ENCODE measurements at places on chromosomes 1 and 21.
A peak's percentile ranks its signal among the peaks of the same experiment; 100 is the strongest.

GRCh38 chr21:34221331-34222030 lies 142.3 kb upstream of the KCNE2 start:
- no peaks in the 10 kb centered on the region for H3K27me3 ChIP-seq
- H3K4me3 ChIP-seq = no peak overlapping the region
- H3K27ac ChIP-seq = no peak overlapping the region
- no peak for DNase-seq
- no peaks in the 10 kb centered on the region for H3K36me3 ChIP-seq

GRCh38 chr1:25958465-25958864 lies 39.4 kb downstream of the PAFAH2 start:
- peaks cover 3% of the 10 kb centered on the region for H3K27me3 ChIP-seq
- H3K4me1 ChIP-seq = peaks cover 4% of the 10 kb centered on the region
- H3K4me3 ChIP-seq = no peak overlapping the region
- no peak overlapping the region for H3K27ac ChIP-seq

- peaks cover 49% of the 10 kb centered on the region for H3K4me1 ChIP-seq
- no peak overlapping the region for H3K27ac ChIP-seq
- H3K4me3 ChIP-seq = no peak overlapping the region
- peaks cover 25% of the 10 kb centered on the region for H3K27me3 ChIP-seq
- no peaks in the 10 kb centered on the region for H3K36me3 ChIP-seq
Measured at GRCh38 chr1:154869351-154870114, 548 bp downstream of the KCNN3 start.

DNA sequence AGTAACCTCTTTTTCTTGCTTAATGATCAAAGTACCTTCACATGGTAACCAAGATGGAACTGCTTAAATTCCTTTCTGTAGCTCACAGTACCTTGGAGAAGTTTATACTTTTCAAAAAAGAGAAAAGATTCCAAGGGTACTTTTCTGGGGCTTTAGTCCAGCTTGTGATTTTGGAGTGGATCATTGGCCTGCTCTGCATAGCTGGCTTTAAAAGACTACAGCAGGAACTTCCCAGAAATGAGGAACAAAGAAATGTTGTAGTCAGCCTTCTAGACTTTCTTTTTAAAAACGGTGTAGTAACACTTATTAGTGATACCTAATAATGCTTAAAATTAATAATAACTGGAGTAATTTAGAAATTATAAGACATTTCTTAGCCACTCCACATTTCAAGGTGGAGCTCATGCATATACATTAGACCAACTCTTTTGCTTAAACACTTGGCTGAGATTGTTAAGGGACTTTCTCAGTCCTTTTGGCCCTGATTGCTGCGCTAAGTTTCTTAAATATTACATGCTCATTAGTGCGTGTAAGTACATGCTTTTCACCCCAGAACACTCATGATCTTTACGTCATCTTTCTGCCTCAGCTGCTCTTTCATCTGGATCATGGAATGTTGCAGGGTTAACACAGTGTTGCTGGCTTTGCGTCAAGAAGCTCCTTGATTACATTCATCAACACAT lies 57.3 kb downstream of the SDCCAG8 start:
- peaks cover 13% of the 10 kb centered on the region for H3K4me1 ChIP-seq
- H3K36me3 ChIP-seq = peaks cover 8% of the 10 kb centered on the region
- no peak overlapping the region for H3K27ac ChIP-seq
- no peaks in the 10 kb centered on the region for H3K27me3 ChIP-seq
- no peak for DNase-seq

GRCh38 chr21:25967181-25967900 lies 203.2 kb downstream of the APP start:
- DNase-seq = no peak
- peaks cover 8% of the 10 kb centered on the region for H3K36me3 ChIP-seq
- no peak overlapping the region for H3K4me3 ChIP-seq

DNA sequence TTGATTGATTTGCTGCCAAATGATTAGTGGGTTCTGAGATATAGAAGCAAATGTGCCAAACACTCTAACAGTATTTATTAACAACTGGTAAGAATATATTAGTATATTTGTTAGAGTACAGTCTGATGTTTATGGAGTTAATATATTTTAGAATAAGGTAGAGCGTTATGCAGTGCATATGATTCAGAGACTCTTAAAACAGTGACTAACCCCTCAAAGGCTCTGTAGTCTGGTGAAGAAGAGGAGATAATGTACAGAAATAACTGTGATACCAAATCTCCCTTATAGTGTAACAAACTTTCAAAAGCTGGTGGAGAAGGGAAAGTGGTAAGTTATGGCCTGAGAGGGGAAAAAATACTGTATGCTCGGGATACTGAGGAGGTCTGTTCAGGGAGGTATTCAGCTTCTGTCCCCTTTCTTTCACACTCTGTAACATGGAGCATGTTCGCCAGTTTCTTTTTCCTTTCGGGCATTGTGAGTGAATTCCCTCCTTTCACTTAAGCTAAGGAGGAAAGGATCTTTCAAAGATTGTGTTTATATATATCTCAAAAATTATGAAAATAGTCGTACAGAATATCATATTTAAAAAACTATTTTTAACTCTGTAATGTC lies 121.2 kb downstream of the ADGRL2 start:
- no peaks in the 10 kb centered on the region for H3K4me1 ChIP-seq
- H3K27ac ChIP-seq = no peak overlapping the region
- no peak for DNase-seq
- no peaks in the 10 kb centered on the region for H3K36me3 ChIP-seq

DNA sequence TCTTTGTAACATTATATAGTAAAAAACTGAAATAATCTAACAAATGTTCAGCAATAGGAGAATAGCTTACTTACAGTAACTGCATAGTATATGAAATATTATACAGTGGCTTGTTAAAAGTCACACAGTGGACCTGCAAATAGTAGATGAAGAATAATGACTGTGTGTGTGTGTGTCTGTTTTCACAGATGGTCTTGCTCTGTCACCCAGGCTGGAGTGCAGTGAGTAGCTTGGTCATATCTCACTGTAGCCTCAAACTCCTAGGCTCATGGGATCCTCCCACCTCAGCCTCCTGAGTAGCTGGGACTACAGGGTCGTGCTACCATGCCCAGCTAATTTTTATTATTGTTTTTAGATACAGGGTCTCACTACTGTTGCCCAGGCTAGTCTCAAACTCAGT lies 67.3 kb upstream of the KIAA1614 start:
- no peak overlapping the region for H3K4me3 ChIP-seq
- DNase-seq = no peak
- no peak overlapping the region for H3K27ac ChIP-seq
- H3K4me1 ChIP-seq = no peaks in the 10 kb centered on the region

DNA sequence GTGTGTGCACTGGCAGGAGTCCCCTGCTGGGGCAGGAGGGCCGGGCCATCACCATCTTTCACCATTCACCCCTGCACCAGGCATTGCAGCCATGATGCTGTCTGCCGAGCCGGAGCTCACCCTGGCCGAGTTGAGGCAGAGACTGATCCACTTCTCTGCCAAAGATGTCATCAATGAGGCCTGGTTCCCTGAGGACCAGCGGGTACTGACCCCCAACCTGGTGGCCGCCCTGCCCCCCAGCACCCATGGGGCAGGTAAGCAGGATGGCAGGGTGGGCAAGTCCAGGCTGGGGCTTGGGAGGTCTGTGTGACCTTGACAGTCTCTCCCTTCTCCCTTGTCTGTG lies 18.6 kb downstream of the PCSK9 start:
- H3K4me1 ChIP-seq = peaks cover 11% of the 10 kb centered on the region
- no peak overlapping the region for H3K27ac ChIP-seq
- H3K27me3 ChIP-seq = no peaks in the 10 kb centered on the region
- H3K4me3 ChIP-seq = no peak overlapping the region

DNA sequence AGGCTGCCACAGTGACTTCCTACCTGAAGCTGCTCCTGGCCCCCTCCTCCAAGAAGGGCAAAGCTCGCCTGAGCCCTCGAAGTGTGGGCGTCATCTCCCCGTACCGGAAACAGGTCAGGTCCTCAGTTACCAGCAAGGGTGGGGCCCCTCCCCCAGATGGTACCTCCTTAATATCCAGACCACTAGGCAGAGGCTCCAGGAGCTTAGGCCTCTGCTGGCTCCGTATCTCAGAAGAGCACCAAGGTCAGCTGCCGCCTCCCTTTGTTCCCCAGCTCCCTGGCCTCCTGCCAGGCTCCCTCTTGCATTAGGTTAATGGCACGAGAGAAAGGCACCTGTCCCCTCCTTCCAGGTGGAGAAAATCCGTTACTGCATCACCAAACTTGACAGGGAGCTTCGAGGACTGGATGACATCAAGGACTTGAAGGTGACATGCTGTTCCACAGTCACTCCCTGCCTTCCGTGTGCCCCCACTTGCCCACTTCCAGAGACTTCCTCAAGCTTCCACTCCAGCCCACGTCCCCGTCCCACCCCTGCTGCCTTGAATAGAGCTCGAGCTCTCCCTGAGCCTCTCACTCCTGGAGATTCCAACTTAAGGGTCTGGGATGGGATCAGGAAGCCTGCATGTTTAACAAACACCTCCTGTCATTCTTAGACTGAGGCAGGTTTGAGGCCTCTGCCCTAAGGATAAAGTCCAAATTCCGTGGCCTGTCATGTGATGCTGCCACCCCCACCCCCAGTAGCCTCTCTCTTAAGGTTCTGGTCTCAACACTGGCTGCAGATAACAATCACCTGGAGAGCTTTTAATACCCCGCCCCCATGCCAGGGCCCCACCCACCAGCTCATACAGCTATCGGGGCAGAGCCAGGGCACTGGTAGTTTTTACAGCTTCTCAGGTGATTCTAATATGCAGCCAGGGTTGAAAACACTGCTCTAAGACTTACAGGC lies 8.3 kb downstream of the RHOC start:
- H3K4me3 ChIP-seq = no peak overlapping the region
- peaks cover 44% of the 10 kb centered on the region for H3K36me3 ChIP-seq
- no peaks in the 10 kb centered on the region for H3K27me3 ChIP-seq

GRCh38 chr1:228293816-228294500 lies 86.1 kb downstream of the OBSCN start:
- no peaks in the 10 kb centered on the region for H3K27me3 ChIP-seq
- H3K4me1 ChIP-seq = no peaks in the 10 kb centered on the region
- H3K4me3 ChIP-seq = no peak overlapping the region
- no peaks in the 10 kb centered on the region for H3K36me3 ChIP-seq
- no peak overlapping the region for H3K27ac ChIP-seq

DNA sequence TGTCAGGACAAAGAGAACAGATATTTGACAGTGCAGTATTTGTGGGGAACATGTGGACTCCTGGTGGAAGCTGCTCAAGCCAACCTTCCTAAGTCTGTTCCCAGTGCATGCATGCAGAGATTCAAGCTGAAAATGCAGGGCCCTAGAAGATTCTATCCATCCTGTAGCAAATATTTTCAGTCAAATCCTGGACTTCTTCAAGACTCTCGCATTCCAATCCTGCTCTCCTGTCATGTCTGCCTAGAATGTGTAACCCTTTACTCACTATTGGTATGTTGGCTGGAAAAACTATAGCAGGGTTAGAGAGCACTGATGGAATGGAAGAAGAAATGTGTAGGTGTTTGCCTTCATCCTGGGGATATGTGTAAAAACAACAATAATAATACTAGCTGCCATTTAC lies 385.6 kb upstream of the PKN2 start:
- H3K27ac ChIP-seq = no peak overlapping the region

DNA sequence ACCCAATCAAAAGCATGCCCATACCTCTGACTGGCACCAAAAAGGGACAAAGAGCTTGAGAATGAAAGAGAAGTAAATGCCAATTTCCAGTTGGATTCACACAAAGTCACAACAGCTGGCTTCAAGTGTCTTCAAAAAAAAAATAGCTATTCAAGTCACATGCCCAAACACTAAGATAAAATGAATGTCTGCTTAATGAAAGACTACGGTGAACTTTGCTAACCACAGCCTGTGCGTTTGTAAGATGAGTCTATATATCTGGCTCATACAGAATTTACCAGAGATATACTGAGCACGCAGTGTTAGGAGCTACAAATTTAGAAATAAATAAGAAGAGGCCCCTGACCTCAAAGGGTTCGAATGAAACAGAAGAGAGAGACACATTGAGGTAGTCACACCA lies 73.2 kb downstream of the DAB1 start:
- H3K4me3 ChIP-seq = no peak overlapping the region
- no peak overlapping the region for H3K27ac ChIP-seq
- no peaks in the 10 kb centered on the region for H3K36me3 ChIP-seq
- no peak for DNase-seq
- no peaks in the 10 kb centered on the region for H3K4me1 ChIP-seq

DNA sequence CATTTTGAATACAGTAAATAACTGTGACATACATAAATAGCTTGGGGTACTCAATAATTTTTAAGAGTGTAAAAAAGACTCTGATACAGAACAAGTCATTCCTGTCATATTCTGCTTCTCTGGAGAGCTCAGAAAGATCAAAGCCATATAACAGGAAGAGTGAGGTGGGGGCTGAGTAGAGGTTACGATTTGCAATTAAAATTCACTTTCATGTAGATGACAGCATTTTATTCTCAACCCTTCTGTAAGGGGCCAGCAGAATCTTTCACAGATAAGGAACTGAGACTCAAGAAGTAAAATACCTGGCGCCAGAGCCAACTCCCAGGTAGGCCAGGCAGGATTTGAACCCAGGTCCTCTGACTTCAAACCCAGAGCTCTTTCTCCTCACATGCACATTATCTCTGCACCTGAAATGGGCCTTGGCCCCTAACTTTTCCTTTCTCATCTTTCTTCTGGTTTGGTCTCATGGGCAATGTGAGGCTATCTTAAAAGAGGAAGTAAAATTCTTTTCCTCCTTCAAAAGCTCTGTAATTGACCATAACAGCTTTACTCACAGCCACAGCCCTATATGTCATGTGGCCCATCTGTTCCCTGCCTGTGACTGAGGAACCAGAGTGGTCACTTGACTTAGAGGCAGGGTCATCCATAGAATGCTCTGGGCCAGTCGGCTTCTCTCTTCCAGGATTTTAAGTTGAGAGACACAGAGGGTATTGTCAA lies 80.9 kb upstream of the SYT6 start:
- H3K27ac ChIP-seq = no peak overlapping the region
- H3K4me3 ChIP-seq = no peak overlapping the region

DNA sequence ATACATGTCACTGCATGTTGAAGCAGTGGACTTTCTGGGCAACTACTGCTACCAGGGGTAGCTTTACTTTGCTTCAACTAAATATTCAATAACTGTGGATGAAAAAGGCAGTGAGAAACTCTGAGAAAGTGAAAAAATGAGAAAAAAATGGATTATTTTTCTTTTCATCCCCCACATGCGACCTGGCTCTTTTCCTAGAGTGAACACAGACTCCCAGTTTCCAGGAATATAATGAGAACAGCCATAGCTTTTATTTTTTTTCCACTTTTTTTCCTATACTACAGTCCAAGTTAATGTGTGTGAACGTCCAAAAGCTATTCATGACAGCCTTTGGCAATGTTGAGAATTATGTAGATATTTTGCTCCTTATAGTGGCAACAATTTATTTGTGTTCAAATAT lies 230.4 kb downstream of the DNM3 start:
- H3K4me3 ChIP-seq = no peak overlapping the region
- no peaks in the 10 kb centered on the region for H3K36me3 ChIP-seq
- H3K27ac ChIP-seq = no peak overlapping the region
- no peak for DNase-seq
- no peaks in the 10 kb centered on the region for H3K4me1 ChIP-seq

DNA sequence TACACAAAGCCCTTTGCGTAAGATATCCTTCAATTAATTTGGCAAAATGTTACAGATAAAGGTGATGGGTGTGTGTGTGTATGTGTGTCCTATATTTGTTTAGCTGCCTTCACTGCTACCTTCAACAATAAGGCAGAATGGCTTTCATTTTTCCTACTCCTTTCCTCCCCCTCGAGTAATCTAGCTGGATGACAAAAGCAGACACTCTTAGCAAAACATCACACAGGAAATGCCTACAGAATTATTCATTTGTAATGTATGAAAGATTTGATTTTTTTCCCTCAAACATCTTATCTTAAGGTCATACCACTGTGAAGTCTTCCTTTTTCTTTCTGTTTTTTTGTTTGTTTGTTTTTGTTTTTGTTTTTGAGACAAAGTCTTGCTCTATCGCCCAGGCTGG lies 10.6 kb downstream of the PTPN22 start:
- H3K4me1 ChIP-seq = peaks cover 51% of the 10 kb centered on the region
- no peak for DNase-seq
- H3K27me3 ChIP-seq = no peaks in the 10 kb centered on the region
- H3K4me3 ChIP-seq = no peak overlapping the region
- H3K36me3 ChIP-seq = peaks cover 60% of the 10 kb centered on the region
- peak overlapping the region; percentile 54 for H3K27ac ChIP-seq

Data from activated T-helper 1 cell treated with anti-CD3 and anti-CD28 coated beads, Interleukin-12 subunit alpha, Interleukin-12 subunit beta, Interleukin-2, Interleukin-4 antibody, amounts not matched to agents 30 ng/mL and 10 ng/mL and 1 ng/mL, durations not matched to agents 14 hours and 24 hours and 36 hours (primary cell).